T47D (cell line): ENCODE measurements at places on chromosomes 7 and 10.
A peak's percentile ranks its signal among the peaks of the same experiment; 100 is the strongest.

GRCh38 chr7:98681951-98682350 lies 64.9 kb downstream of the NPTX2 start:
- peak; percentile 17 for DNase-seq

DNA sequence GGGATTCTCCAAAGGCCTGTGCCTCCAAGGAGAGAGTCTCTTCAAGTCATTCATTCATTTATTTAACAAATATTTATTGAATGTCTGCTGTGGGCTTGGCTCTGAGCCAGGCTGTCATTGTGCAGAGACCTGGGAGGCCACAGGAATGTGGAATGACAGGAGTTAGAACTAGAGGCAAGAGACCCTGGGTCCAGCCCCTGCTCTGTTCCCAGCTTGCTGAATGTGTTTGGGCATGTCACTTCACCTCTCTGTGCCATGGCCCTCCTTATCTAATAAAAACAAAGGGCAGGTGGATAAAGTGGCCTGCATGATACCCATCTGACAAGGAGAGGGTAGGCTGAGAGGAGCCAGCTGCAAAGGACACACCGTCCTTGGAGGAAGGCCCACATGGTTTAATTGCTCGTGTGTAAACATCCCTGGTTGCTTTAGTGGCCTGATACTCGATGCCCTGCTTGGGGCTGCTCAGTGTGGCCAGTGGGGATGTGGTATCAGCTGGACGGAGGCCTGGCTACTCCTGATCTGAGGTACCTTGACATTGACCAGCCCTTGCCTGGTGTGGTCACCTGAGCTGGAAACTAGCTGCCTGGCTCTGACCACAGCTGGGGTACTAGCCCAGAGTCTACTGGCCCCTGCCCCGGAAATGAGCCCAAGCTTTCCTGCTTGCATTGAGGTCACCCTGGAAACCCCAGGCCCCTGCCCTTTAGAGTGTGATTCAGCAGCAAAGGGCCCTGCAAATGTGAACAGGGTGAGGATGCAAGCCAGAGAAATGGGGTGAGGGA lies 116.2 kb downstream of the CDH23 start:
- peak; percentile 83 for DNase-seq

DNA sequence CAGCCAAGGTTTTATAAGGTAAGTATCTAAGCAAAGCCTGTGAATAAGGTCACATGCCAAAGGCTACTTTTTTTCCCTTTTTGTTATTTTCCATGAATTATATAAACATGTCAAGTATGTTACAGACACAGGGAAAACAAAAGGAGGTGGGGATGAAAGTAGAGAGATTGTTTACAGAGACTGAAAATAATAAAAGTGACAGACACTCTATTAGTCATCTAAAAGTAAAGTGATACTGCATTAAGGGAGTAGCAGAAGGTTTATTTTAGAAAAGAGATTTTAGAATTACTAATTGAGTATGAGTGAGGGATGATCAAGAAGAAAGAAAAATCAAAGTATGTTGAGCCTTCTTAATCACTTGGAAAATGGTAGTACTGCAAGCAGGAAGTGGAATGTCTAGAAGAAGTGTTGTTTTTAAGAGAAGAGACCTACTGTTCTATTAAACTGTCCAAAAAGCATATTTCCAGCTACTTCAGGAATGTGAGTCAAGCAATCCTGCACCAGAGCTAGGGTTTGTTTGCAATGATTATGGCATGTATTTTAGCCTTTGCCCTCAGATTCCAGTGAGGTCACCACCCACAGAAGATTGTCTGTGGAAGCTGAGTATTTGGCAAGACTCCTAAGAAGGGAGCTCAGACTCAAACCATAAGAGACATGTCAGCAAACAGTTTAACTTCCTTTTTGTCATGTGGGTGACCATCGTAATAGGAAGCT lies 177.9 kb upstream of the PLXDC2 start:
- DNase-seq = no peak

DNA sequence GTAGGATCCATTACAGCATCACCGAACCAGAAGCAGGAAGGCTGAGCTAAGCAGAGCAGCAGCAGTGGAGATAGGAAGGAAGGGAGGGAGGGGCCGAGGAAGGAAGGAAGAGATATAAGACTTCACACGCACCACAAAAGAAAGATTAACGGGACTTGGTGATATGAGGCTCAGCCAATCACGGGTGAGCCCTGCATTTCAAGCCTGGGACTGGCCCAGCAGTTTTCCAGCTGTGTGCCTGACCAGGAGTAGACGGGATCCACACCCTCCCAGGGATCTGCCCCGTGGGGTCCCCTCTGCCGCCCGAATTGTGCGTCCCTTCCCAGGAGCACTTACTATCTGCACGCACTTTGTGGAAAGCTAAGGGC lies 16.2 kb downstream of the ATG9B start:
- no peak for DNase-seq

- no peak for DNase-seq
Observed at GRCh38 chr7:70512144-70512543, 619.8 kb upstream of the GALNT17 start.

GRCh38 chr7:50352282-50352681 lies 47.8 kb downstream of the IKZF1 start:
- DNase-seq = no peak

GRCh38 chr7:50513166-50513871 lies 51.9 kb downstream of the DDC start:
- DNase-seq = no peak

GRCh38 chr10:120988751-120989150 lies 137.6 kb downstream of the WDR11 start:
- no peak for DNase-seq

DNA sequence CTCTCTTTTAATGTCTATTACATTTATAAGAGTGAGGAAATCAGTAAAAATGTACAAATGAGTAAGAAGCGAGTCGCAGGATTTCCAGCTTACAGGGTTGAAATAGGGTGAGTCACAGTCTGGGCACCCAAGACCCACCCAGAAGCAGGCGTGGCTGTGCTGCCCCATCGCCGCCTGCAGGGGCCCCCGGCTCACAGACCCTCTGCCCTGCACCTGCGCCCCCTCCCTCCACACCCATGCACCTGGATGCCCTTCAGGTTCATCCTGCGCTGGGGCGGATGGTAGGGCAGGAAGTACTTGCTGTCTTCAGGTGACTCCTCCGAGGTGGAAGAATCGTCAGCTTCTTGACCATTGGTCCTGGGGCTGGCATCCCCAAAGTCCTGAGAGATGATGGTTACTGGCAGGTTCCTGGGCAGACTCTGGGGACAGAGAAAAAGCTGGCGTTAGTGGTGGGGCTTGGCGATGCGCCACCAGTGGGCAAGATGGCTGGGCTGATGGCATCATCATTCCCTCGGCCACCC lies 90.2 kb upstream of the GNA12 start:
- DNase-seq = no peak

GRCh38 chr7:51220226-51220625 lies 96.4 kb downstream of the COBL start:
- DNase-seq = no peak

DNA sequence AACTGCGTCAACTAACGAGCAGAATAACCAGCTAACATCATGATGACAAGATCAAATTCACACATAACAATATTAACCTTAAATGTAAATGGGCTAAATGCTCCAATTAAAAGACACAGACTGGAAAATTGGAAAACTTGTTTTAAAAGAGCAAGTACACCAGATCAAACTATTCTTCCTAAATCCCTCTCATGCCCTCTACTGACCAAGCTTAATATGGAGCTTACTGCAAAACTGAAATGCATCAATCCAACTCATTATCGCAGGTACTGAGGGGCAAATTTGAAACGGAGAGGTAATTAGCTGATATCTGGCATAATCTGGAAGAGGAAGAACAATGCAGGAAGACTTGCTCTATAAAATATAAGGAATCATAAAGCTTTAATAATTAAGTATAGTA lies 1223.8 kb downstream of the NXPH1 start:
- DNase-seq = peak; percentile 63

DNA sequence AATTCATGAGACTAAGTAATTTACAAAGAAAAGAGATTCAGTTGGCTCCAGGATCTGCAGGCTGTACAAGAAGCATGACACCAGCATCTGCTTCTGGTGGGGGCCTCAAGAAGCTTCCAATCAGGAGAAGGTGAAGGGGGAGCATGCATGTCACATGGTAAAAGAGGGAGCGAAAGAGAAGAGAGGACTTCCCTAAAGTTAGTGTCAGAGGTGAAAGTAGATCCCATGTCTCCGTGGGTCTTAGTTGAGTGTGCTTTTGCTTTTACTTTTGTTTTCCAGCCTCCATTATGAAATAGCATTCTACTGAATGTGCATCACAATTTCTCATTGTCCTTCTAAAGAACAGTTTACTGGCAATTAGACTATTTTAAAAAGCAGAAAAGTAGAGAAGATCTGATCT lies 213.6 kb upstream of the FZD1 start:
- no peak for DNase-seq

- no peak for DNase-seq
Observed at GRCh38 chr10:130737186-130737585, 574.3 kb downstream of the TCERG1L start.

DNA sequence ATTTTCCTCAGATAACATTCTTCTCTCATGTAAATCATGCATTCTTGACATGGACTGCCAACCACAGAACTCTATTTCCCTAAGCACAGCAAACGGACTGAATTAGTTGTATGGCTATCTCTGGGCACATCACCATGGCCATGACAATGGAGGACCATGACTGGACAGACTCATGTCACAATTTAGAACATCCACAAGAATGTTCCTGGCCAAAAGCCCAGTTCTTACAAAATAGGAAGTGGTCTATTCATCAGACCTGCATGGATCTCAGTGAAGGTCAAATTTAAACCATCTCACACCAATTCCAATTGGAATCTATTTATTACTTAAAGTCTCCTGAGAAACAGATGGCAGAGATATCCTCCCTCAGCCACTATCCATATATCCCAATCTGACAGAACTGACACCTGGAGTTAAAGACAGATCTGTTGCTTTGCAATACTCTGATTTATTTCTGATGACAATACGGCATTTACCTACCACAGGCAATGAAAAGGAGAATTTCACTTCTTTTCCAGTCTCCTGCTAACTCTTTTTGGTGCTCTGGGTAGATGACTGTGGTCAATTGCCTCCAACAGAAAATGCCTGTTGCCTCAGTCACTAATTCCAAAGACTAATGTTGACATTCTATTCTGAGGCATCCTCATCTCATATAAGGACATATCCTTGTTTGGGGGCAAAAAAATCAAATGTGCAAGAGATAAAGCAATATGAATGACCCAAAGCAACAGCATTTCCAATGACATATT lies 254.8 kb downstream of the HTR7 start:
- DNase-seq = no peak

GRCh38 chr7:45221896-45222604 lies 64.5 kb downstream of the RAMP3 start:
- DNase-seq = no peak

DNA sequence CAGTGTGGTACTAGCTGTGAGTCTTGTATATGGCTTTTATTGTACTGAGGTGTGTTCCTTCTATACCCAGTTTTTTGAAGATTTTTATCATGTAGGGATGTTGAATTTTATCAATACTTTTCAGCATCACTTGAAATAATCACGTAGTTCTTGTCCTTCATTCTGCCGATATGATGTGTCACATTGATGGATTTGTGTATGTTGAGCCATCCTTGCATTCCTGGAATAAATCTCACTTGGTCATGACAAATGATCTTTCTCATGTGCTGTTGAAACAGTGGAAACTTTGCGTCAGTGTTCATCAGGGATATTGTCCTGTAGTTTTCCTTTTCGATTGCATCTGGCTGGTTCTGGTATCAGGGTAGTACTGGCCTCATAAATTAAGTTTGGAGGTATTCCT lies 7.1 kb upstream of the PRKAR1B start:
- no peak for DNase-seq

- DNase-seq = no peak
Observed at GRCh38 chr7:11716185-11716584, 115.8 kb downstream of the THSD7A start.

DNA sequence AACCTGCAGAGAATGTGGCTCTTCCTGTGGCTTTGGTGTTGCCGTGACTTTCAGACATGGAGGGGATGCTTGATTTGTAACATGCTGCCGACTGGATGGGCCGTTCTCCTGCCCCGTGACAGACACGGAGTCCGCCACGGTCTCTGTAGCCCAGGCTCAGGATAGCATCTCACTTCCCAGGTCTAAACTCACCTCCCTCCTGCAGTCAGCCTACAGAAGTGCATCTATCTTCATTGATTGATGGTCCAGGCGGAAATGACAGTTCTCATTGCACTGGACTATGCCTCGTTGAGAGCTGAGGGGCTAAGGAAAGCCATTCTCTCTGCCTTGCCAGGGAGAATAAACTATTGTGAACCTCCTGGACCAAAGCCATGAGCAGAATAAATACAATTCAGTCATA lies 77.5 kb downstream of the CHN2 start:
- no peak for DNase-seq
